Stimulated activated CD4-positive, alpha-beta T cell treated with anti-CD3 and anti-CD28 coated beads, Interleukin-1b, Interleukin-23, amount 100 ng/mL, for 1 hour (primary cell): ENCODE measurements at places on chromosomes 11 and 22.

DNA sequence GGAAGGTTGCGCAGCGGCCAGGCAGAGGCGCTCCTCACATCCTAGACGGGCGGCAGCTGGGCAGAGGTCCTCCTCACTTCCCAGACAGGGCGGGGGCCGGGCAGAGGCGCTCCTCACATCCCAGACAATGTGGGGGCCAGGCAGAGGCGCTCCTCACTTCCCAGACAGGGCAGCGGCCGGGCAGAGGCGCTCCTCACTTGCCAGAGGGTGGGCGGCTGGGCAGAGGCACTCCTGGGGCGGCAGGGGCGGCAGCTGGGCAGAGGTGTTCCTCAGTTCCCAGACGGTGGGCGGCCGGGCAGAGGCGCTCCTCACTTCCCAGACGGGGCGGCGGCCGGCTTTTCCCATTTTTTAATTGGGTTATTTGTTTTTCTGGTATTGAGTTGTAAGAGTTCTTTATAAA is 20.2 kb upstream of the PTS start:
- DNase-seq: no peak

GRCh38 chr22:30906411-30906810 is 62.2 kb downstream of the MORC2 start:
- DNase-seq: no peak

DNA sequence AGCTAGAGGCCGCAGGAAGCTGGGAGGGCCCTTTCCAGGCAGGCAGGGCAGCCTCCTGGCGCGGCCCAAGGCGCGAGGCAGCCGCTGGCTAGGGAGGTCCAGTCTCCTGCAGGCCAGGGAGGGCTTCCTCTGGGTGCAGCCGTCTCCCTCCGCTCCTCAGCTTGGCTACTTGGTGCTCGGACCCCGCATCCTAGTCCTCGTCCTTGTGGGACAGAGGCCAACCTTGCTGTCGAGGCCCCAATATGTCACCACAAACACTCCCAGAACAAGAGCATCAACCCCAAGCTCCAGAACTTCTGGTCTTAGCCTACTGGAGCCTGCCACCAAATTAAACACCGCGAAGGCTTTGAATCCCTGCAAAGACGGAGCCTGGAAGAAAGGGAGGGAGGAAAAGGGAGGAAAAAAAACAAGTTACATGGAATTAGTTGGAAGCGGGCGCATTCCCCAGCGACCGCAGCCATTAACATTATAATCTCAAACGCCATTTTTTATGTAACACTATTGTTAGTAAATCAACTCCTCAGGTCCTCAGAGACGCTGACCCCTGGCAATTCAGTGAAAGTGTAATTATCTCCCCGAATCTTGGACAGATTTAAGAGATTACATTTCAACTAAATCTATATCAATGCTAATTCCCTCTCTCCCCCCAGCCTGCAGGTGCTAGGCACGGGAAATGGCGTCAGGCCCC is 12.7 kb upstream of the PAX6 start:
- DNase-seq: no peak

- no peak for DNase-seq
Observed at GRCh38 chr11:76768088-76768908, 14.9 kb upstream of the TSKU start.

- DNase-seq: no peak
Observed at GRCh38 chr22:32811788-32812545, 10.5 kb downstream of the TIMP3 start.

DNA sequence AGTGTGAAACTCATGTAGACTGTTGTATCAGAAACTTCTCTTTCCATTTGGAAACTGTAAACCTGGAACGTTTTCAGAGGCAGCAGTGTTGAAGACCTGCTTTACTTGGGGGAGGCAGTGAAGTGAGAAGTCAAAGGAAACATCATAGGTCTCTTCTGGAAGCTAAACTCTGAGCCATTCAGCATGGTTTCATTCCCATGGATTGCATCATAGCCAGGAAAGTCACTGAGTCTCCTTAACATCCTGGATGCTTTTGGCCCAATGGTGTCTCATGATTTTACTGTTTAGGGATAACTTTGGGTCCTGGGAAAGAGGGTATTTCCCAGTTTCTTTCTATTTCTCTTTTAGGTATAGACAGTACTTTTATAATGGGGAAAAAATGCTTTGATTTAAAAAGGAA is 153.2 kb upstream of the E2F8 start:
- DNase-seq: no peak

DNA sequence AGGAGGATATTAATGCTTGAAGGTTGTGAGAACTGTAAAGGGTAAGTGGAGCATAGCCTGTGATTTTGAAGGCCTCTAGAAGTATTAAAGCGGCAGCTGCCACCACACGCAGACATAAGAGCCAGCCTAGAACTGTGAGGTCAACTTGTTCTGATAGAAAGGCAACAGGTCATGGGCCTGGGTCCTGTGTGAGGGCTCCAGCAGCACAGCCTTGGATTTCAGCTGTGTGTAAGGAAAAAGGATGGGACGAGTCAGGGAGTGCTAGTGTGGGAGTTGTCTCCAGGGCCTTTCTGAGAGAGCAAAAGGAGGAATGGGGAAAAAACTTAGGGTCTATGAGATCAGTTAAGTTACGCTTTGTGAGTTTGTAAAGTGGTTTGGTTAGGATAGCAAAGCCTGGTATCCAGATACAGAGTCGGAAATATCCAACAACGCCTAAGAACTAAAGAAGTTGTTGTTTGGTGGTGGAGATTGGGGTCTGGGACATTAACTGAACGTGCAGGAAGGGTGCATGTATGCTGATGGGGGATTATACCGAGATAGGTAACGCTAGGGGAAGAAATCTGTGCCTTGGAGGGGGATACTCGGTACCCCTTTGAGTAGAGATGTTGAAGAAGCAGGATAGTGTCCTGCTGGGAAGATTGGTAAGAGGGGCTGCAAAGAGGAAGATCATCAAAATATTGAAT is 17.4 kb upstream of the ANO1 start:
- no peak for DNase-seq

DNA sequence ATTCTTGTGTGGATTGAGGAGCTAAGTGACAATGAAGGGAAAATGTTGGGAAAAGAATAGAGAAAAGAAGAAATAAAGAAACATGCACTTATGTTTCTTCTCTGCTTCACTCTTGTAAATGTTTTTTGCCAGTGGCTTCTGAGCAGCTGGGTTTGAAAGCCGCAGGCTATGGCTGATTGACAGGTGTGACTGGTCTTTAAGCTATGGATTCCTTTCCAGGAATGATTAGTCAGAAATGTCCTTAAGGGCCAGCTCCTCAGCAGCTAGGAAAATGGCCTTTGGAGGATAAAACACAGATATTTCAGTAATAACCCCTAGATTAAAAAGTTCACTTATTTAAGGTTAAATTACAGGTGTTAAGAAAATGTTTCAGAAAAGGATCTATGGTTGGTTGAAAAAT is 6.5 kb upstream of the USP28 start:
- DNase-seq: no peak
